NCI-H2081 (cell line): ENCODE measurements at places on chromosomes 5 and 9.

- no peak for DNase-seq
Measured at GRCh38 chr5:74313896-74314295, 326.6 kb downstream of the ENC1 start.

- DNase-seq = no peak
Measured at GRCh38 chr5:31319335-31319734, 125.8 kb downstream of the CDH6 start.

GRCh38 chr5:171537923-171538537, 118.6 kb downstream of the FGF18 start:
- DNase-seq = no peak

DNA sequence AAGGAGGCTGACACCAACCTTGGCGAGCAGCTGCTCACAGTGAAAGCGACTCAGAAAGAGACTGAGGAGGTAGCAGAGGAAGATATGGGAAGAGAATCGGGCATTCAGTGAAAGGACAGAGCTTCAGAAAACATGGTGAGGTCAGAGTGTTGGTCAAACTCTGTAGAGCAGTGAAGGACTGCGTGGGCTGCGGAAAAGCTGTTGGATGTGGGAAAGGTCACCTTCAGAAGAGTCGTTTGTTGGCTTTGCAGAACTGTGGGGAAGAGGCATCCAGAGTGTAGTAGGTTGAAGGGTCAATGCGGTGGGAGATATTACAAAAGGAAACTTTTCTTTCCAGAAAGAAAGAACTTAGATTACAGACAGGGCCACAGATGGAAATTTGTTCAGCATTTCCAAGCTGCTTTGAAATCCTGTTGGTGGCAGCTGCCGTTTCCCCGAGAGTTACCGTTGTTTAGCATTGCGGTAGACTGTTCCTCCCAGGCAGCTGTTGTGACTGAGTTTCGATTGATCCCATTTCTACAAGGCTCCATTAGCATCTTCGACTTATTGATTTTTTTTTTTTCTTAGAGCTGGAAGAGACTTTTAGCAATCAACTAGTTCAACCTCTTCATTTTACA, 58.3 kb upstream of the AFAP1L1 start:
- DNase-seq = no peak

DNA sequence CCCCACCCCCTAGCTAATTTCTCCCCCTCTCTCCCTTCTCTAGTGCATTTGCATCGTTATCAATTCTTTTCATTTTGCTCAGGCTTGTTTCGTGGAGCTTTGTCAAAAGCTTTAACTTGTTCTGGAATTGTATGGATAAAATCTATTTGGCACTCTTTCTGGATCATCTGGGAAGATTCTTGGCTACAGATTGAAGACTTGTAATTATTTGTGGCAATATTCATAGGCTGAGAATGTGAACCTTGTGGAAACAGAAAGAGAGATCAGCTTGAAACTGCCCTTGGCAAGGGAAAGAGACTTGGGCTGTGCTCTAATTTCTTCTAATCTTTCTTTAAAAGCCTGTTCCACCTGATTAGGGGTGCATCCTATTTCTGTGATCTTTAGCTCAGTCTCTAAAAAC, 340.6 kb upstream of the DAB2 start:
- DNase-seq = no peak

- DNase-seq = no peak
Measured at GRCh38 chr5:59779453-59779852, 114.1 kb downstream of the PDE4D start.

GRCh38 chr5:1973391-1974013, 90.8 kb upstream of the IRX4 start:
- DNase-seq = no peak
